Kidney (tissue), 22 donors: ENCODE measurements at places on chromosomes 1 and 21.

DNA sequence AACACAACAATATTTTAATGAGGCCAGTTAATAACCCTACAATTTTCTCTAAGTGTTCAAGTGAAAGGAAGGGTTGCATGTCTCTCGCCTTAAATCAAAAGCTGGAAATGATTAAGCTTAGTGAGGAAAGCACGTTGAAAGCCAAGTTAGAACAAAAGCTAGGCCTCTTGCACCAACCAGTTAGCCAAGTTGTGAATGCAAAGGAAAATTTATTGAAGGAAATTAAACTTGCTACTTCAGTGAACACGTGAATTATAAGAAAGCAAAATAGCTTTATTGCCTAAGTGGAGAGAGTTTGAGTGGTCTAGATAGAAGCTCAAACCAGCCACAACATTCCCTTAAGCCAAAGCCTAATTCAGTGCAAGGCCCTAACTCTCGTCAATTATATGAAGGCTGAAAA lies 135.6 kb downstream of the DUSP10 start:
- DNase-seq: no peak

- peak; percentile 38 for DNase-seq
These were observed at the start of gene TRIM67 for GRCh38 chr1:231161667-231162296. TSS of gene TRIM67 (plus strand) at chr1:231162058. CDS start at chr1:231162970, 912 bp downstream.

GRCh38 chr21:32991361-32991760 lies 34.4 kb upstream of the OLIG2 start:
- DNase-seq: no peak

DNA sequence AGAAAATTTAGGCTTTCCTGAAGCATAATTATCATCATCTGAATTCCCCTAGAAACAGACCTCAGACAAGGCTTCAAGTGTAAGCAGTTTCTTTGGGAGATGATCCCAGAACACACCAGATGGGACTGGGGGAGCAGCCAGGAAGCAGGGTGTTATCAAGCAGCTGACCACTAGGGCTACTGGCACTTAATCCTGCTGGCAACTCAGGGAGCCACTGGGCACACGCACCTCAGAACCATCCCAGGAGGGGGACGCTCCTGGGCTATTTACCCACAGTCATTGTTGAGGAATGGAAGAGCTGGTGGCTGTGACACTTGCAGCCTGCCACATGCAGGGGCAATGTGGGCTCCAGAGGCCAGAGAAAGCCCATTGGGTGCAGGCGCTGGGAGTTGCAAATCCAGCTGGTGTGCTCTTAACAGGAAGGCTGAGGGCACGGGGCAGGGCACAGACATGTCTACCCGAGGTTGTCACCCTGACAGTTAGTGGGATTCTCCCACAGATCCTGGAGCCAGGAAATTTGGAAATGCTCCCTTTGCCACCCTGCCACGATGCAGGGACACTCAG lies 15.1 kb upstream of the IL22RA1 start:
- DNase-seq: peak; percentile 44

- DNase-seq: no peak
These were observed 50.2 kb upstream of the SCCPDH start for GRCh38 chr1:246674049-246674448.

GRCh38 chr1:101275672-101276071 lies 38.9 kb downstream of the S1PR1 start:
- DNase-seq: no peak

GRCh38 chr1:18556364-18556763 lies 74.3 kb upstream of the PAX7 start:
- DNase-seq: no peak

DNA sequence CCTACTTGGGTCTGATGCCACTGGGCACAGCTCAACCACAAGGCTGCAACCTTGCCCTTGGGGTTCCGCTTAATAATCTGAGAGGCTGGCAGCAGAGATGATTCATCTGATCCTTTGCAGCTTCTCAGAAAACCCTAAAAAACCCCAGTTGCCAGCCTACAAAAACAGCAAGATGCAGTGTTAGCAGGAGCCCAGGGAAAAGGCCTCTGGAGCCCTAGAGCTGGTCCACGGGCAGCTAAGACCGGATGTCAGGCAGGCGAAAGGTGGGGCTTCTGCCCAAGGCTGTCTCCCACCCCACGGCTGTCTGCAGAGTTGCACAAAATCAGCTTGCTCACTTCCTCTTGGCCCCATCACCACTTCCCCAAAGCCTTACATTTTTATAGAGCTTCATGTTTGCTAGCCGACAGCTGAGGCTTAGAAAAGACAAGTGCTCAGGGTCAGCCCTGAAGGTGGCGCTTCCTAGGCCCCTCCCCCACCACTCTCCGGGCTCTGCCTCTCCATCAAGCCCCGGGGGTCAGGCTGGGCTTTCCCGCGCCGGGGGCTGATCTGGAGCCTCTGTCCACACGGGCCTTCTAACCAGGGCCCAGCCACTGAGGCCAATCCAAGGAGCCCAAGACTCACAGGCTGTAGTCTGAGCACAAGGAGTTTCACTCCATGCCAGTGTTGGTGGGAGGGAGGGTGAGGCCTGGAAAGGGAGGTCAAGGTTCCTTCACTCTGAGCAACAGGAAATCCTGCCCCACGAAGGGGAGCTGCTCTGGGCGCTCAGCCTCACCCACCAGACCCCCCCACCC lies 4.2 kb upstream of the ADORA3 start:
- peak; percentile 89 for DNase-seq

- DNase-seq: no peak
These were observed 34.0 kb downstream of the DNAI4 start for GRCh38 chr1:66890621-66891020.

DNA sequence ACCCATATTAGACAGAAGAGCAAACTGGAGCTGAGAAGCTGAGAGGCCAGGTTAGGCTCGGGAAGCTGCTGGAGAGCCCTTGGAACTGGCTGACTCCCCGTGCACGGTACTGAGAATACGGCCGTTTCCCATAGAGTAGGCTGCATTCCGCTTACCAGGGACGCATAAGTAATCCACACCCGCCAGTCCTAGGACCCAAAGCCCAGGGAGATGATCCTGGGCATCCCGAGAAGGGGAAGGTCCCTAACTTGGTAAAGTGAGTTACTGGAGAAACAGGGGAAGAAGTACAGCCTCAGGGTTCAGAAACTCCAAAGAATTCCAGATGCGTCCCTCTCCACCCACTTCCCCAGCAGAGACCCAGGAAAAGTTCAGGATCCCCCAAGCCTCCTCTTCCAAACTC lies 1.3 kb downstream of the LRRC38 start:
- no peak for DNase-seq

- DNase-seq: no peak
These were observed 6.7 kb downstream of the PIK3CD start for GRCh38 chr1:9658199-9658598.

DNA sequence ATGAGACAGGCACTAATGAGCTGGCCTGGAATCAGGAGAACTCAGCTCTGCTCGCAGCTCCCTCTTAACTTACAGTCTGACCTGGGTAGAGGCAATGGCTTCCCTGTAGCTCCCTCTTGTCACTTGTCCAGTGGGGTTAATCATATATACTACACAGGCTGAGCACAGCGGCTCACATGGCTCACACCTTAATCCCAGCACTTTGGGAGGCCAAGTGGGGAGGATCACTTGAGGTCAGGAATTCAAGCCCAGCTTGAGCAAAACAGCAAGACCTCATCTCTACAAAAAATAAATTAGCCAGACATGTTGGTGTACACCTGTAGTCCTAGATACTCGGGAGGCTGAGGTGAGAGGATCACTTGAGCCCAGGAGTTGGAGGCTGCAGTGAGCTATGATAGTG lies 4.2 kb downstream of the S100A6 start:
- DNase-seq: no peak

- no peak for DNase-seq
These were observed 254.7 kb downstream of the LRRIQ3 start for GRCh38 chr1:73943270-73943669.

- DNase-seq: no peak
These were observed 139.1 kb upstream of the USH2A start for GRCh38 chr1:216562383-216562782.

DNA sequence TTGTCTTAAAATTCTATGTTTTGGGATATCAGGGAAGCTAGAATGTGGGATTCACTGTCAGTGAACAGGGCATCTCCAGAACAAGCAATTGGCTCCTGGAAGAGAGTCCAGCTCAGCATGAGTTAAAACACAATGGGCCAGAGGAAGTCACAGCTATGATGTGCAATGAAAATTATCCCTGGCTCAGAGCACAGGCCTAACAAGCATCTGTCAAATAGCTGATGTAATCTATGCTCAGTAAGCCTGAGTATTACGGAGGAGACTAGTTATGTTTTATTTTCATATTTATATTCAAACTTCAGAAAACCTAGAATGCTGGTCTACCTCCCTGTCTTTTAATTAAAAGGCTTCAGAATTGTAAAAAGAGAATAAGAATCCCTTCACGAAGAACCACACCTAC lies 41.6 kb downstream of the PARP1 start:
- no peak for DNase-seq

- no peak for DNase-seq
These were observed 5.1 kb upstream of the C1orf159 start for GRCh38 chr1:1120866-1121591.

- no peak for DNase-seq
These were observed 497 bp upstream of the C1orf115 start for GRCh38 chr1:220689666-220690065.

DNA sequence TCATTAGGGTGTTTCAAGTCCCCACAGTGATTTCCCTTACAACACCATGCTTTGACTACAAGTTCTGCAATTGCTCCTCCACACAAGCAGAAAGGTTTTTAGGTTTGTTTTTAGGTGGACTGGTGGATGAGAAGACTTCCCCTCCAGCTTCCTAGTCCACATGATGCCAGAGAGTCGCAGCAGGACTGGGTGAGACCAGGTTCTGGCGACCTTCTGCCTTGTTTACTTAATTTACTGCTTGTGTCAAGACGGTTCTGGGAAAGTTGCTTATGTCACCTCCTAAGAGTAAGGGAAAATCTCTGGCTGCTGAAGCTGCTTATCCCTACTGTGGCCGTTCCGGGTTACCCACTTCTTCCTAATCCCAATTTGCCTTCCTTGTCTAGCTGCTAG lies 76.4 kb downstream of the GLUL start:
- DNase-seq: no peak

DNA sequence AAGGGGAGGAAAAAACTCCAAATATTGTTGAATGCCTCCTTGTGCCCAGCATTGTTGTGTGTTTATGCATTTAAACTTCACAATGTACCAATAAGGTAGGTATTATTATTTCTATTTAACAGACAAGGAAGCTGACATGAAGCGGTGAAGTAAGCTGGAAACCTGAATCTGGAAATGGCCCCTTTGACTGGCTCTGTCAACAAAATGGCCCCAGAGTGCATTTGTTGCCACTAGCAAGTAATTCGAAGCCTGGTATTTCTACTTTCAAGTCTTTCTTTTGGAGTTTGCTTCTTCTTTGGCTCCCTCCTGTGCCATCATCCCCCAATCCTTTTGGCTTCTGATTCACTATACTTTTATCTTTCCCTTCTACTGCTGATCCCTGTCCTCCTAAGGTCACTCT lies 23.1 kb downstream of the CRYZL1 start:
- DNase-seq: no peak

- DNase-seq: no peak
These were observed 66.1 kb upstream of the RHOU start for GRCh38 chr1:228669242-228669585.

- DNase-seq: no peak
These were observed 28.3 kb downstream of the TTC3 start for GRCh38 chr21:37101384-37101783.

DNA sequence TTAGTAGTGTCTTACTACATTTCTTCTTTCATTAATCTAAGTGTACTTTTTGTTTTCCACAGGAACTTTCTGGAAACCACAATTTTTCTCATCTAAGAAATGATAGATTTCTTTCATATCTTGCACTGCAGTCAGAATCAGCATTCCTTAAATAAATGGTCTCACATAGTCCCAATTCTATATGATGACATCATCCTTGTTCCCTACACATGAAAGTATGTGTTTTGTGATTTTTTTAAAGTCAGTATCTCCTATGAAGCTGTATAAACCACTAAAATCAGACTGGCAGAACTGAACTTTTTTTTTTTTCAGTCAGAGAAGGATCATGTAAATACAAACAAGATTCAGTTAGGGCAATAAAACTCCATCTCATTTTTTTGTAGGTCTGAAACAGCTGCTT lies 742.6 kb upstream of the CXADR start:
- no peak for DNase-seq

DNA sequence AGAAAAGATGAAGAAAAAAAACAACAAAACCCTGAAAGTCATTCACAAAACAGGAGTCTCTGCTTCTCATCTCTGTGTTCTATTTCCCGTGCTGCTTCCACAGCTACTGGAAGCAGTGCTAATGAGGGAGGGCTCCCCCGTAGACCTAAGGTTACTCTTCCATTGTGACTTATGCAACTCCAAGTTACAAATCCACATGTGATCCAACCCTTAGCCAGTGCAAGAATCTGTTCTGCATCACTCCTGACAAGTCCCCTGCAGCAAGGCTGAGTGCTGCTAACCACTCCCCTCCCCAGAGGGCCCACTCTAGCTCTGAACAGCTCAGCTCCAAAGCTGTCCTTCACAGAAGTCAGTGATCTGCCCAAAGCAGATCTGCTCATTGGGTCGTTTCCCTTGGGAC lies 10.3 kb downstream of the DNALI1 start:
- no peak for DNase-seq

DNA sequence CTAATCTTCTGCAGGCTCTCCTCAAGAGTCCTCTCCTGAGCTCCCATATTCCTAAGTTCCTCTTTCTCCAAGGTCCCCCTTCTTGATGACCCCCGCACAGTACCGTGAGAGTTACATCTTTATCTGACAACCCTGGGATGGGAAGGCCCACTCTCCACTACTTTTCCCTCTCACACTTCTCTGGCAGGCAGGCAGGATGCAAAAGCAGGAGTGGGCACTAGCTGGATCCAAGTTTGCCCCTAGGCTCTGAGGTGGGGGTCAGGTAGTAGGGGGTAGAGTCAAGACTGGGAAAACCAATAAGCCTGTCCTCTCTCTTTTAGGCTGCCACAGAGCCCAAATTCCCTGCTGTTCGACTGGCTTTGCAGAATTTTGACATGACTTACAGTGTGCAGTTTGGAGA lies 3.9 kb downstream of the NSUN4 start:
- no peak for DNase-seq

GRCh38 chr1:115118611-115119010 lies 29.3 kb upstream of the TSPAN2 start:
- DNase-seq: no peak

- no peak for DNase-seq
These were observed 17.4 kb upstream of the CCN1 start for GRCh38 chr1:85563139-85563538.

DNA sequence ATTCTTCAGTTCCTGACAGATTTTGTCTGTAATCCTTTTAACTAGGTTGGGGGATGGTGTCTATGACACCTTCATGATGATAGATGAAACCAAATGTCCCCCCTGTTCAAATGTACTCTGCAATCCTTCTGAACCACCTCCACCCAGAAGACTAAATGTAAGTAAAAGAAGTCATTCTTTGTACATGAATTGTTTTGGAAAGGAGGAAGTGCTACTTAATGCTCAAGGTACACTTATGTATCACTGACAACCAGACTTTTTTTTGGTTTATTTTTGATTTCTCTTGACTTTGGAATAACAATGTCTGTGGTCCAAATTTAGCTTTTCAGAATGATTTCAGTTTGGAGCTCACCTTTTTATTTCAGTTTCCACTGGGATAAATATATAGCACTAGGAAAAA lies 2.3 kb downstream of the DYRK3 start:
- DNase-seq: no peak

GRCh38 chr21:14361958-14362357 lies 21.0 kb downstream of the HSPA13 start:
- DNase-seq: no peak

- DNase-seq: no peak
These were observed 24.0 kb upstream of the WASF2 start for GRCh38 chr1:27513958-27514357.

GRCh38 chr21:35460441-35460840 lies 411.3 kb upstream of the RUNX1 start:
- DNase-seq: no peak
